ENCODE measurements at places on chromosomes 12 and 14. TPM values are rescaled to one million over a fixed set of nuclear protein-coding genes. Genes with fewer than 3 reads are reported as not detected.
A peak's percentile ranks its signal among the peaks of the same experiment; 100 is the strongest.

Gene HOXC4
- 1.2 TPM for total RNA-seq

Gene PLA2G1B
- not detected for total RNA-seq

Gene NKX2-1
- not detected for total RNA-seq

Gene MYH6
- not detected for total RNA-seq

Gene KRT79
- 0.87 TPM for total RNA-seq

Gene PRKD1
- total RNA-seq = not detected

DNA sequence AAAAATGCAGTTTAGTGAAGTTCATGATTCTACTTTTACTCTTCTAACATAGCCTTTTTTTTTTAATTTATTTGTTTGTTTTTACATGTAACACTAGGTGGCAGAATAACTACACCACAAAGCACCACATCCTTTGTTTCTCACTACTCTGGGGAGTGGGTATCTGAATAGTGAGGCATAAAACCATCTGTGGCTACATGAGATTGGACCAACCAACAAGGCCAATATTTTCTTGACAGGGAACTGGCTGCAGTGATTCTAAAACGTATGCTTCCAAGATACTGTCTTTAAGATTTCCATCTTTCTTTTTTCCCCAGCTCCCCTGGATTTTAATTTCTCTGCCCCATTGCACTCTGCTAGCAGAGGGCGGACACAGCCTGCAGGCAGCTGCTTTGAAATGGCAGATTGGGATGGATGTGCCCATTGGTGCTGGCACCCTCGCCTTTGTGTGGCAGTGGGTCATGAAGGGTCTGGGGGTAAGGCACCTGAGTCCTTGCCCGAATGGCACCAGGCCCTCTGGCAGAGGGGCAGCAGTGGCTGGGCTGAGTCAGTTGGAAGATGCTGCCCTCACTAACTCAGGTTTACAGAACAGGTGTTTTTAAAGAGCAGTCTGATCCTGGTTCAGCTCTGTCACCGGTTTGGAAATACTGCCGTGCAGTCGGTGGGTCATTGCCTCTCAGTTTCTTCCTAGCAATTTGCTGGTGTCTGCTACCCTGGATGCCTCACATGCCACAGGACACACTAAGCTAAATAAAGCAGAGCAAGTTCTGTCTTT, 429.1 kb downstream of the RAD51B start:
- H3K4me3 ChIP-seq = no peak overlapping the region
- peaks cover 41% of the 10 kb centered on the region for H3K4me1 ChIP-seq
- no peak overlapping the region for H3K27ac ChIP-seq
- no peaks in the 10 kb centered on the region for H3K27me3 ChIP-seq

GRCh38 chr12:16622338-16622737, 16.4 kb upstream of the LMO3 start:
- no peak for DNase-seq
- H3K27ac ChIP-seq = no peak overlapping the region
- no peaks in the 10 kb centered on the region for H3K27me3 ChIP-seq
- no peak overlapping the region for H3K4me3 ChIP-seq

DNA sequence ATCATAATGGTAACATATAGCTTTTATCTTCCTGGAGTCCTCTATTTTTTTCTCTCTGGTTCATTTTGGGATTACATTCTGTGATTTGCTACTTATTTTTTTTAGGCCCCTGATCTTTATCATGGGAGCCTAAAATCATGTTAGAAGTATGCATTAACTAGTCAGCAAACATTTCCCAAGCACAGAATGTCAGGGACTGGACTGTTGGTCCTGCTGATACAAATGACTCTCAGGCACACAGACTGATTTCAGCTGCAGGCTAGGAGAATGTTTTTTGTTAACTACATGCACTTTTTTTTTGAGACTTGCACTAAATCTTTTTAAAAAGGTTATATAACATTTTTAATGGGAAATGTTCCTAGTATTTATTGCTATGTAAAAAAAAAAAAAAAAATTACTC, 131.1 kb downstream of the ACSS3 start:
- no peak for DNase-seq
- H3K4me1 ChIP-seq = no peaks in the 10 kb centered on the region
- H3K27ac ChIP-seq = no peak overlapping the region
- H3K36me3 ChIP-seq = no peaks in the 10 kb centered on the region
- H3K4me3 ChIP-seq = no peak overlapping the region
- no peaks in the 10 kb centered on the region for H3K27me3 ChIP-seq

GRCh38 chr12:44889926-44890325, 13.8 kb upstream of the NELL2 start:
- no peak overlapping the region for H3K4me3 ChIP-seq
- H3K27ac ChIP-seq = no peak overlapping the region
- DNase-seq = no peak
- no peaks in the 10 kb centered on the region for H3K27me3 ChIP-seq

DNA sequence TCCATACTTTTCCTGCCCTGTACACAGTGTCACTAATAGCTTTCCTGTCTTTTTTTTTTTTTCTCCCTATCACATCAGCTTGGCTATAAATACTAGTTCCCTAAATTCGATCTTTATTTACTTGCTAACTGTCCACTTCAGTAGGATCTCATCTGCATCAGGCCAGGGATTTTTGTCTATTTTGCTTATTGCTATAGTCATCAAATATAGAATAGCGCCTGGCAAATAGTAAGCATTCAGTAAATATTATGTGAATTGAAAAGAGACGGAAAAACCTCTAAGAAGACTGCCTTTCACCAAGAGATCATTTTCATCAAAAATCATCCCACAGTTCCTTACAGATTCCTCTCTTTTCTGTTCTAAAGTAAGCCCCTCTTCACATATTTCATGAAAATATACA, 429.1 kb downstream of the FLRT2 start:
- no peaks in the 10 kb centered on the region for H3K27me3 ChIP-seq
- H3K4me3 ChIP-seq = no peak overlapping the region
- no peak overlapping the region for H3K27ac ChIP-seq
- DNase-seq = no peak

DNA sequence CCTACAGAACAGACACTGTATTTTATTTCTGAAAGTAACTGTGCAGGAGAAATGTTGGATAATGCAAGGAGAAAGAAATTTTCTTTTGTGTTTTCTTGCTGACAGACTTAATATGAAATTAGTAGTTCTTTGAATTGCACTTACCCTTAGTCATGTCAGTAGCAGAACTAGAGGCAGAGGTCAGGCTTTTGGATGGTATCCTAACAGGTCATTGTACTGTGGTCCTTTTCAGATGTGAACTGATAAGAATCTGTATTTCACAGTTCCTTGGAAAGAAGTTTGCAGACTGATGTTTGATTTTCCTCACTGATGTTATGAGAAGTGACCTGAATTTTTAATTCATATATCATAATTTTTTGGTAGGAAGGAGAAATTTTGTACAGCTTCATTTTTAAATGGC, 46.0 kb downstream of the VRK1 start:
- no peak overlapping the region for H3K27ac ChIP-seq
- no peak overlapping the region for H3K4me3 ChIP-seq
- DNase-seq = no peak
- H3K27me3 ChIP-seq = no peaks in the 10 kb centered on the region

GRCh38 chr14:88075269-88075981, 70.5 kb downstream of the GPR65 start:
- H3K4me3 ChIP-seq = no peak overlapping the region
- no peaks in the 10 kb centered on the region for H3K36me3 ChIP-seq
- H3K4me1 ChIP-seq = no peaks in the 10 kb centered on the region
- H3K27ac ChIP-seq = no peak overlapping the region

GRCh38 chr14:90970167-90970600, 90.3 kb downstream of the RPS6KA5 start:
- no peak for DNase-seq
- H3K4me3 ChIP-seq = peak overlapping the region; percentile 42
- H3K27ac ChIP-seq = peak overlapping the region; percentile 89
- H3K4me1 ChIP-seq = peaks cover 49% of the 10 kb centered on the region
- peaks cover 32% of the 10 kb centered on the region for H3K36me3 ChIP-seq

DNA sequence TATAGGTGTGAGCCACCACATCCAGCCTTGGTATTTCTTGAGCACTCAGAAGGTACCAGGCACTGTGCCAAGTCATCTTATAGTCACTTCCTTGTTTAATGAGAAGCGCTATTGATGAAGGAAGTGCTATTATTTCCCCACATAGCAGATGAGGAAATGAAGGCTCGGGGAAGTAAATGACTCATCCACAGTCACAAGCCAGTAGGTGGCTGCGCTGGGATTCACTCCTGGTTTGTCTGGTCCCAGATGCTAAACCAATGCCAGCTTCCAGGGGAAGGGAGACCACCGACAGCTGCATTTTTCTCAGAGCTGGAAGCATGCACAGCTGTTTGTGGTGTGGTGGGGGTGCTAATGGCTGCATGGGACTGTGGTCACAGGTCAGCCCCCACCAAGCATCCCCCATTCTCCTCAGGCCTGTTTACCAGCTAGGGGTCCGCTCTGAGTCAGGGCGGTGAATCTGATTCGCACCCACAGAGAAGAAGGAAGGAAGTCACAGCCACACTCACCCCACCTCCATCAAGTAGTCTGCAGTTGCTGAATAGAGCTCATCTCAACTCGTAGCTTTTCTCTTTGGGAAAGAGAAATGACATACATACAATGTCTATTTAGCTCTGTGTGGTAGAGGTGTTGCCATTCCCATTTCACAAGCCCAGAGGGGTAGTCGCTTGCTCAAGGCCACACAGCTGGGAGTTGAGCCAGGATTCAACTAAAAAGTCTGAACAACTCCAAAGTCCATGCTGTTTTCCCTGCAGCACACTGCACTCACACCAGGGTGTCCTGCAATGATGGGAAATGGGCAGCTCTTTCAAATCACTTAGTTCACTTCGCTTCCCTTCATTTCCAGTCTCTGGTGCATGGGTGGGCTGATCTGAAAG, 6.3 kb upstream of the LTBP2 start:
- H3K36me3 ChIP-seq = no peaks in the 10 kb centered on the region
- H3K27me3 ChIP-seq = peaks cover 7% of the 10 kb centered on the region
- peak overlapping the region; percentile 39 for H3K4me3 ChIP-seq
- peak; percentile 91 for DNase-seq
- peaks cover 64% of the 10 kb centered on the region for H3K4me1 ChIP-seq

DNA sequence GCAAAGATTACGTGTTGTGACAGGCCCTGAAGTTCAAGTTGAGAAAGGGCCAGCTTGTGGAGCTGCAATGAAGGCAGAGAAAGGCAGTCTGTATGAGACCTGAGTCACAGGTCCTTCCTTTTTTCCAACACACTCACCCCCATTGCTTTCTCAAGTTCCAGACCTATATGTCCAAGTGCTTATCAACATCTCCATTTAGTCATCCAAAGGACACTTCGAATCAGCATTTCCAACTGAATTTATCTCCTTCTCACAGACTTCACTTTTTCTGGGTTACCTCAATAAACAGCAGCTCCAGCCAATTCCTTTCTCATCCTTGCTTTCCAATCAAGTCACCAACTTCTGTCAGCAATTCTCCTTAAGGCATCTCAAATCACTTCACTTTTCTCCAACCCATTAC, 56.4 kb upstream of the KIF21A start:
- no peak for DNase-seq
- no peaks in the 10 kb centered on the region for H3K36me3 ChIP-seq
- no peak overlapping the region for H3K27ac ChIP-seq

DNA sequence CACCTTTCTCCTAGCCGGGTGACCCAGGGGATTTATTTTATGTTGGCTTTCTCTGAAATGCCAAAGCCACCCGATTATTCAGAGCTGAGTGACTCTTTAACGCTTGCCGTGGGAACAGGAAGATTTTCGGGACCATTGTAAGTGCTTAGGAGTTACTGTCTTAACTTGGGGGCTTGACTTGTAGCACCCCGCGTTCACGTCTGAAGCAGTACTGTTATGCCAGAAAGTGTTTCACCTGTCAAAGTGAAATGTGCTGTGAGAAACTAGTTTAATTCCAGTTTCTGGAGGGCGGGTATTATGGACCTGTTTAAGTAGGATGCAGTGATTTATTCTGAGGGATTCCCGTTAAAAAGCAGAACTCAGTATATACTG, 218 bp downstream of the LYSET start:
- H3K27ac ChIP-seq = peak overlapping the region; percentile 84
- H3K27me3 ChIP-seq = no peaks in the 10 kb centered on the region
- DNase-seq = no peak
- peaks cover 35% of the 10 kb centered on the region for H3K36me3 ChIP-seq
- peak overlapping the region; percentile 96 for H3K4me3 ChIP-seq

DNA sequence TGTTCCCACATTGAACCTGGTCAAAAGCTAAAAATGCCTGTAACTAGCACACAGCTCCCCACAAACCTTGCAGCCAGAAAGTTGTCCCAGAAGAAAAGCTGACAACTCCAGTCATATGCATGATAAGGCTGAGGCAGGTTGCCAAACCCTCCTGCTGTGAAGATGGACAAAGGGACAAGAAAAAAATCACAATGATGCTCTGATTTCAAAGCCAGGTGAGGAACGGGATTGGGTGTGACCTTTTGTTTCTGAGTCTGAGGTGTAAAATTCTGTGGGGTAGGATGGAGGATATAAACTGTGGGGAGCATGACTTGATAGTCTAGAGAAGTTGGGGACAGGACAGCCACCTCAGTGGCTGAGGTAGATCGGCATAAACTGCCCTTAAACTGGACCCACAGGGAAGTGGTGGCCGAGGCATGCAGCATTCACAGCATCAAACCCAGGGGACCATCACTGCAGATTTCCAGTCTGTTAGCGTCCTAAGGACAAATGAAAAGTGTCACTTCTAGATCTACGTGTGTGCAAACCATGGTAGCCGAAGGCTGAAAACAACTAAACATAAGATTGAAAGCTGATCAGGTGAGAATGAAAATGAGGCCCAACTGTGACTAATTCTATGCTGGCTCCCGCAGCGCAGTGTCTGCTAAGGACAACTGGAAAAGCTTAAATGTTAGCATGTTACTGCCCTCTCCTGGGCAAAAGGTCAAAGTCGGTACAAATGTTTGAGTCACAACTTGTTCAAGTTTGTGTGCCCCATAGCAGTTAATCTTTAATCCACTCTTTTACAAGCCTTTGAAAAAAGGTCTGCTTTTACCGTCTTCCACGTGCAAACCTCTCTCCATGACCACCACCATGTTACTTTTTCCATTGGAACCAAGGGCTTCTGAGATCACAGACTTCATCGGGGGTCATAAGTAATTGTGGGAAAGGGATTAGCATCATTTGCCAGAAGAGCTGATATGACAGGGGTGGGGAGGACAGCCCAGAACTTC, 39.8 kb downstream of the GRIN2B start:
- peaks cover 18% of the 10 kb centered on the region for H3K27me3 ChIP-seq
- H3K4me3 ChIP-seq = no peak overlapping the region
- H3K36me3 ChIP-seq = no peaks in the 10 kb centered on the region

DNA sequence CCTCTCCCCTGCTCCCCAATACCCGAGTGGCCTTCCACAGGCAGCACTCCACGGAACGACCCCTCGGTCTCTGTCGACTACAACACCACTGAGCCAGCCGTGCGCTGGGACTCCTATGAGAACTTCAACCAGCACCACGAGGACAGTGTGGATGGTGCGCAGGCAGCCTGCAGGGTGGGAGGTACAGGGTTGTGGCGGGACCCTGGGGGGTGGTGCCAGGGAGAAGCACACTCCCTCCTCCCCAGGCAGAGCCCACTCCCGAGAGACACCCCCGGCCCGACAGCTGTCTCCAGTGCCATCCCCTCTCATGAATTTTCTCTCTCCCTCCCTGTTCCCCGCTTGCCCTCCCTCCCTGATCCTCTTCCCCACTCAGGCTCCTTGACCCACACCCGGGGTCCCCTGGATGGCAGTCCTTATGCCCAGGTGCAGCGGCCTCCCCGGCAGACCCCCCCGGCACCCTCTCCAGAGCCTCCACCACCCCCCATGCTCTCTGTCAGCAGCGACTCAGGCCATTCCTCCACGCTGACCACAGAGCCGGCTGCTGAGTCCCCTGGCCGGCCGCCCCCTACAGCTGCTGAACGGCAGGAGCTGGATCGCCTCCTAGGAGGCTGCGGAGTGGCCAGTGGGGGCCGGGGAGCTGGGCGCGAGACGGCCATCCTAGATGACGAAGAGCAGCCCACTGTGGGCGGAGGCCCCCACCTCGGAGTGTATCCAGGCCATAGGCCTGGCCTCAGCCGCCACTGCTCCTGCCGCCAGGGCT, 9.0 kb downstream of the TNS2 start:
- DNase-seq = no peak
- H3K4me1 ChIP-seq = peaks cover 2% of the 10 kb centered on the region
- H3K27ac ChIP-seq = no peak overlapping the region
- H3K27me3 ChIP-seq = no peaks in the 10 kb centered on the region
- H3K36me3 ChIP-seq = no peaks in the 10 kb centered on the region

All from activated CD8-positive, alpha-beta T cell treated with anti-CD3 and anti-CD28 coated beads for 36 hours (primary cell).